ENCODE measurements at places on chromosomes 16 and 17.

DNA sequence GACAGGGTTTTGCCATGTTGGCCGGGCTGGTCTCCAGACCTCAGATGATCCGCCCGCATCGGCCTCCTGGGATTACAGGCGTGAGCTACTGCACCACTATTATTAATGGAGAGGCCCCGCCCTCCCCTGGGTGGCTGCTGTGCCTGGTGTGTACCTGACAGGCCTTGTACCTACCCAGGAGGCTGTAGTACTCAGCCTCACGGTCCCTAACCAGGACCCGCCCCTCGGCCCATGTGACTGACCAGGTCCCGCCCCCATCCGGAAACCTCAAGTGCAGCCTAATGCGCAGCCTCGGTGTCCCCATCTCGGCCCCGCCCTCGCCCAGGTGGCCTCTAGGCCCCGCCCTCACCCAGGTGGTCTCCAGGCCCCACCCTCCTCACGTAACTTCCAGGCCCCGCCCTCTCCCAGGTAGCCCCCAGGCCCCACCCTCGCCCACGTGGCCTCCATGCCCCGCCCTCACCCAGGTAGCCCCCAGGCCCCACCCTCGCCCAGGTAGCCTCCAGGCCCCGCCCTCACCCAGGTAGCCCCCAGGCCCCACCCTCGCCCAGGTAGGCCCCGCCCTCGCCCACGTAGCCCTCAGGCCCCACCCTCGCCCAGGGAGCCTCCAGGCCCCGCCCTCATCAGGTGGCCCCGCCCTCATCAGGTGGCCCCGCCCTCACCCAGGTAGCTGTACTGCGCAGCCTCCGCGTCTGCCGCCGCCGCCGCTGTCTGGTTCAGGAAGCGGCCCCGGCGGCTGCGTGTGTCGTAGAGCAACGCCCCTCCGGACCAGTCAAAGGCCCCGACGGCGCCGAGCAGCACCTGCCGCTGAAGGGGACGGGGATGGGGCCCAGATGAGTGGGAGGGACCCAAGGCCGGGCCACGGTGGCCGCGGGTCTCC lies 31.0 kb downstream of the HASPIN start:
- DNase-seq = no peak

DNA sequence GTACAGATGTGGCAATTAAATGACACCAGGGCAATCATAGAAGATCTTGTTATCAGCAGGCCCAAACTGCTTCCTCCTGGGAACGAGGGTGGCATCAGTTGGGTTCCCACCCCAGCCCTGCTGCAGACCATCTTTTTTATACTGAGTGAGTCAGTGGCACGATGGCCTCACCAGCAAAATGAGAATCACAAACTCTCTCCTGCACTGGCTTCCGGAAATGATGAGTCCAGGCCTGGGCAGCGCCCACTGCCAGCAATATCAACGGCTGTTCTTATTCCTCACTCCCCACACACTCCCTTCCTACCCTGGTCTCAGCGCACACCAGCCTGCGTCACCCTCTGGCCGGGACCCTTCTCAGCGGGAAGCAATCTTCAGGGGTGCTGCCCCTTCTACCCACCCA lies 340.3 kb downstream of the FOXL1 start:
- no peak for DNase-seq

GRCh38 chr17:81518785-81519283 lies 6.2 kb upstream of the ACTG1 start:
- DNase-seq = no peak

GRCh38 chr17:47719411-47720152 lies 13.5 kb upstream of the TBX21 start:
- no peak for DNase-seq

- DNase-seq = no peak
Measured at GRCh38 chr17:4333041-4333440, 33.4 kb downstream of the UBE2G1 start.

GRCh38 chr17:51152766-51153209 lies 571 bp upstream of the NME1 start:
- no peak for DNase-seq
